ENCODE measurements at places on chromosomes 1 and 21. TPM values are rescaled to one million over a fixed set of nuclear protein-coding genes. Genes with fewer than 3 reads are reported as not detected.

The AVPR1B gene
- total RNA-seq: not detected

The PSMB4 gene
- 229 TPM for total RNA-seq

The GPR25 gene
- not detected for total RNA-seq

The CLCNKB gene
- 0.35 TPM for total RNA-seq

The CTSE gene
- total RNA-seq: 0.35 TPM

The FMO5 gene
- 2.5 TPM for total RNA-seq

The ZC3H11A gene
- total RNA-seq: 59.3 TPM

The ATP6V0B gene
- 133 TPM for total RNA-seq

The TFF2 gene
- not detected for total RNA-seq

The LRRC38 gene
- total RNA-seq: not detected

The CFHR5 gene
- not detected for total RNA-seq

The DMBX1 gene
- total RNA-seq: 0.45 TPM

The PTPRC gene
- total RNA-seq: 65.8 TPM

The SLC44A5 gene
- 0.10 TPM for total RNA-seq

The ETV3L gene
- total RNA-seq: not detected

The DAB1 gene
- total RNA-seq: 1.9 TPM

The TNFRSF18 gene
- total RNA-seq: 0.80 TPM

The SPOCD1 gene
- 9.5 TPM for total RNA-seq

The FCRL5 gene
- total RNA-seq: 0.13 TPM

The OR2T11 gene
- total RNA-seq: not detected

The RGS1 gene
- total RNA-seq: 35.9 TPM

The SV2A gene
- 2.0 TPM for total RNA-seq

The PLD5 gene
- total RNA-seq: 0.26 TPM

The GABPA gene
- total RNA-seq: 23.6 TPM

The TCEA3 gene
- 8.3 TPM for total RNA-seq

The CADM3 gene
- total RNA-seq: 6.5 TPM

The MRPL37 gene
- total RNA-seq: 54.2 TPM

The THEM5 gene
- not detected for total RNA-seq

The NBPF11 gene
- total RNA-seq: 7.6 TPM

The ZSCAN20 gene
- total RNA-seq: 2.9 TPM
